ENCODE measurements at places on chromosomes 12 and 14.
A peak's percentile ranks its signal among the peaks of the same experiment; 100 is the strongest.

DNA sequence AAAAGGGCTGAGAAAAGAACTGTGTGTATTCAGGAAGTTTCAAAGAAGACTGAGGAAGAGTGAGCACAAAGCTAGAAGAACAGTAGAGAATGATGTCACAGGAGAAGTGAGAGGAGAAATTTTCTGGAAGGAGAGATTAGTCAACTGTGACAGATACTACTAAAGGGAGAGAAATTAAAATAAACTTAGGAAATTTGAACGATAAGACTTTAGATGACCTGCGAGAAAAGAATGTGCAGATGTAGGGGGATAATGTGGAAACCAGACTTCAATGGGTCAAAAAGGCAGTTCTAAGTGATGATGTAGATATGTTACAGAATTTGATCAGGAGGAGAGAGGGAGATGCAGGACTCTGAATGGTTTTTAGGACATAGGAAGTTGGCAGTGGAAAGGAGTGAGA lies 287.4 kb downstream of the SYT1 start:
- no peak for DNase-seq

DNA sequence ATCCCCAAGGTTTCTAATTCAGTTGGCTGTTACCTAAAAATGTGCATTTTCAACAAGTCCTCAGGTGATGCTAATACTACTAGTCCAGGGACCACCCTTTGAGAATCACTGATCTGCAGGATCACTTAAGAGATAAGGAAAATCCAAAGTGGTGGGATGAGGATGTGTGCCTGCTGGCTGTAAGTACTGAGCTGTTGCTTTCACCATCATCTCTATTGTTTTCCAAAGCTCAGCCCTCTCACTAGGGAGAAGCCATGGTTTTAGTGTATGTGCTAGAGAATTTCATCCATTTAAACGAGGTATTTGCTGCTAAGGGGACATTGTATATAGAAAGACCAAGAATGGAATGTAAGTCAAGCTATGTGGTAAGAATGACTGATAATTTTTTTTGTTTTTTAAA lies 202.3 kb downstream of the KIF21A start:
- DNase-seq, result no peak

GRCh38 chr14:101953151-101953550 lies 11.2 kb upstream of the DYNC1H1 start:
- DNase-seq, result no peak

DNA sequence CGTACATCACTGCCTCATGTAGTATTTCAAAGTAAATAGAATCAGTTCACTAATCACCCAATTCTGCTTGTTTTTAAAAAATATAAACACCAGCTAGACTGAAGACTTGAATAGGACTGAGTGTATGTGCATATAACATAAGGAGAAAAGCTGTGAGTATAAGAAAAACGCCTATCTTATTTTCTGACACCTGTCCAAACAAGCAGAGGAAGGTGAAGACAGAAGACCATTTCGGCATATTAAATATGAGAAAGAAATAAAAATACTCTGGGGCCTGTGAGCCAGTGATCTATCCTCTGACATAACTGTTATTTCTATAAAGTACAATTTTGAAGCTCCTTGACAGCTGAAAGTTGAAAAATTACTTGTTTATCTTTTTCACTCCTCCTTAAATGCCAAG lies 111.3 kb upstream of the EEA1 start:
- no peak for DNase-seq

DNA sequence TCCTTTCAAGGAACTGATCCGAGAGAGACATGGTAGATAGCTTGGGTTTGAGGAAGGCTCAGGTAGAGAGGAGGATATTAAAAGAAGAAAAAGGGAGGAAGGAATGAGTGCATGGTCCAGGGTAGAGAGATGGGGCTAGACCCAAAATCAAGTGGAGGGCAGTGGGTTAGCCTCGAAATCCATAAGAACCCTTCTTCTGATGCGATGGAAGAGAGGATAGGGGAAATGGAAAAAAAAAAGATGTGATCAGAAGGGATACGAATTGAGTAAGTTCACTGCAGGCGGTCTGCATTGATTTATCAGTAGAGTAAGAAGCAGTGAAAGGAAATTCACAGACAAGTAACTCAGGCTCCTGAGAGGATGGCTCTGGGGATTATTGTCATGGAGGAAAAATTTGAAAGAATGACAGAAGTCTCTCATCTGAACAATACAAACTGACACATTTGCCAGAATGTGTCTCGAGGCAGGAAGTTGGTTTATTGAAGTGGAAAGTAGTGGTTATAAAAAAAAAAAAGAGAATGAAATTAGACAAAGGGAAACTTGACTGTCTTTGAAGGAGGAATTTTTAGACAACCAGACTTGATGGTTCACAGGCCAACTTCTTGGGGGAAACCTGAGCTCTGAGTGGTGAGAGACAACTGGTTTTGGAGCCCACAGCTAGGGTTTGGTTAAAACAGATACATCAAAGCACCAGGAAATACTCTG lies 10.2 kb downstream of the PPFIBP1 start:
- no peak for DNase-seq

GRCh38 chr14:65237023-65237814 lies 134.9 kb upstream of the MAX start:
- DNase-seq, result peak; percentile 53

DNA sequence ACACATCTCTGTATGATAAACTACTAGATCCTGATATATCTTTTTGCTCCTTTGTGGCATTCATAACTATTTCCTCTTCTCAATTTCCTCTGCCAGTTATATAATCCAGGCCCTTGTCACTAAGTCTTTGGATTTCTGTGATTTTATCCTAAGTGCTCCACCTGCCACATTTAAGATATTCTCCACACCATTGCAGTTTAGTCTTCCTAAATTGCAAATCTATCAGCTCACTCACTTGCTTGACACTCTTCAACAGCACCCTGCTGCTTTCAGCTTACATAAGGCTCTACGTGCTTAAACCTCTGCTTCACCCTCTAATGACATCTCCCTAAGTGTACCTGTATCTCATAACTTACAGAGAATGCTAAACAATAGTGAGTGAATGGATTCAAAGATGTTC lies 1032.2 kb upstream of the SEL1L start:
- no peak for DNase-seq

DNA sequence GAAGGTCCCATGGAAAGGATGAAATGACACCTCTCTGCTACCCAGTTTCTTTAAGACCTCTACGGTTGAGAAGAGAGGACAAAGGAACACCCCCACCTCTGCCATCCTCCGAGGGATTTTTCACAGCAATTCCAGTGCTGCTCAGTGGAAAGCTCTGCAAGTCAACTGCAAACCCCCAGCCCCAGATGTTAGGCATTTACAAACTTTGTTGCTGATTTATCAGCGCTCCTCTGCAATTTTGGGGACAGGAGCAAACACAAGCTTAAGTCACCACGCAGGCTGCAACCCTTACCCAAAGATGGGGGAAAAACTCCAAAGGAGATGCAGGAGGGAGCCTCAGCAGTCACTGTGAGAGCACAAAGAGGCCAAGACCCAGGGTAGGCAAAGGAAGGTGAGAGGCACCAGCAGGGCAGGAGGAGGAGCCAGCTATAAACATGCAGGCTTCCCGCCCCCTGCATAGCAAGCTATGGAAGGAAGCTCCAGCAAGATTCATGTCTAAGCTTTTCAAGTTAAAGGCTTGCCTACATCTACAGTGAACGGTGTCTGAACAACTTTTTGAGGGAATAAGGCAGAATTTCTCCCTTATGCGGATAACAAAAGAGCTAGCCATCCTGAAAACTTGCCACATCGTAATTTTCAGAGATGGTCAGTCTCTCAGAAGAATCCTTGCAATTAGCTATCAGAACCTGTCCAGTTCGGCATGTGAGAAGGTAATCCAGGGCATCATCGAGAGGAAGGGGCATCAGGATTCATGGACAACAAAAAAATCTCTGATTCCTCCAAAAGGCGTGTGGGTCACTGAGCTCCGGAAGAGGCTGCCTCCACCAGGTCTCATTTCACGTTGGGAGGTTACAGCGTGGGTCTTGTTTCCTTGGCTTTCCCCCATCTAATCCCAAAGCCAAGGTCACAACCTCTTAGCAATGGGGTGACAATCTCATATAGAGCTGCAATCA lies 3.9 kb downstream of the CTDSP2 start:
- no peak for DNase-seq

DNA sequence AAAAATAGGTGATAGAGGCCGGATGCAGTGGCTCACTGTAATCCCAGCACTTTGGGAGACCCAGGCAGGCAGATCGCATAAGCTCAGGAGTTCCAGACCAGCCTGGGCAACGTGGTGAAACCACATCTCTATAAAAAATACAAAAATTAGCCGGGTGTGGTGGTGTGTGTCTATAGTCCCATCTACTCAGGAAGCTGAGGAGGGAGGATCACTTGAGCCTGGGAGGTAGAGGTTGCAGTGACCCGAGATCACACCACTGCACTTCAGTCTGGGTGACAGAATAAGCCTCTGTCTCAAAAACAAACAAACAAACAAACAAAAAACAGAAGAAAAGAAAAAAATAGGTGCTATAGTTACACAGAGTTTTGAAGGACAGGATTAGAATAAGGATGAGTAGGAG lies 142.1 kb downstream of the SAMD4A start:
- no peak for DNase-seq

GRCh38 chr14:24681056-24681455 lies 47.1 kb upstream of the GZMB start:
- DNase-seq, result no peak

DNA sequence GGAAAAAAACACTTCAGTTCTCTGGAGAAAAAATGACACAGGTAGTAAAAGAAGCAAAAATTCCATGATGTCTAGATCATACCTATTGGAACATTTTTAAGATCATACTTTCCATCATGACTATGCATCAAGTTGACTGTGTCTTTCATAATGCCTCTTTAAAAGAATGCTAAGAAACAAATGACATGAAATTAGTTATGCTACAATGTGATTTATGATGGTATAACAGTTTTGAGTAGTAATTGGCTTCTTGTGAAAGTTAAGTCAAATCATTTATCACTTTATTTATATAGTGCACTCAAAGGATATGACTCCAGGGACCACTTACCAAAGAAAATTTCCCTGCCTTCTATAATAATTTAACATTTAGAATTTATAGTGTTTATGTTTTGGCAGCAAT lies 28.5 kb downstream of the RASSF9 start:
- no peak for DNase-seq

- peak; percentile 45 for DNase-seq
These were observed 168.6 kb downstream of the ALX1 start for GRCh38 chr12:85448548-85449139.

GRCh38 chr12:91777268-91777992 lies 368.2 kb downstream of the BTG1 start:
- DNase-seq, result no peak

GRCh38 chr14:69013943-69014782 lies 35.1 kb upstream of the ACTN1 start:
- DNase-seq, result peak; percentile 71

- no peak for DNase-seq
These were observed 111.9 kb downstream of the NTS start for GRCh38 chr12:85985996-85986395.

DNA sequence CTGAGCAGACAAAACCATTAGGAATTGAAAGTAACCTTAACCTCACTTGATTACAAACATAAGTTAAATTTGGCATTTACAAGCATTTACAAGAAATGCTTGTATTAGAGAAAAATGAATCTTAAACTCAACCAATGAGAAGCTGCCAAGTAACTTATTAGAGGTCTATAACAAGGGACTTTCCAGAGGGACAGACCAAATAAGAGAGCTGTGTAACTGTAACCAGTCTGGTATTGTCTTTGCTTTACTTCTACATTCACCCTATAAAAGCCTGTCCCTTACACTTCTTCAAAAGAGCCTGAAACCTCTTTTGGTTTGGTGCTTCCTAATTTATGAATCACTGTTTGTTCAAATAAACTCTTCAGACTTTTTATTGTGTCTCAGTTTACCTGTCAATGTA lies 450.0 kb upstream of the FAR2 start:
- DNase-seq, result no peak

GRCh38 chr12:48924617-48925303 lies 532 bp downstream of the FKBP11 start:
- DNase-seq, result peak; percentile 48

GRCh38 chr14:30223385-30223785 lies 295.7 kb upstream of the PRKD1 start:
- peak; percentile 92 for DNase-seq

DNA sequence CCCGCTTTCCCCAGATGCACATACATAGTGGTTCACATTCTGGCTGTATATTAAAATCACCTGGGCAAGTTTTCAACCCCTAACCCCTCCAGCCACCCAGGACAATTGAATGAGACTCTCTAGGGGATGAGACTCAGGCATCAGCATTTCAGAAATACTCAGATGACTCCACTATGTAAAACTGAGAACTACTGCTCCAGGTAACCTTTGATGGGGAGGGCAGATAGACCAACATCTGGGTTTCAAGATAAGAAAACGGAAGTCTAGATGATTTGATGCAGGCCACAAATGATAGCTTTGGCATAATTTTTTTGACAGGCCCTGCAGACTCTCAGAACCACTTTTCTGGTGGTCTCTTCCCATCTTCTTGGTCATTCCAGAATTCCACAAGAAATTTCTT lies 341.1 kb downstream of the EMP1 start:
- no peak for DNase-seq

DNA sequence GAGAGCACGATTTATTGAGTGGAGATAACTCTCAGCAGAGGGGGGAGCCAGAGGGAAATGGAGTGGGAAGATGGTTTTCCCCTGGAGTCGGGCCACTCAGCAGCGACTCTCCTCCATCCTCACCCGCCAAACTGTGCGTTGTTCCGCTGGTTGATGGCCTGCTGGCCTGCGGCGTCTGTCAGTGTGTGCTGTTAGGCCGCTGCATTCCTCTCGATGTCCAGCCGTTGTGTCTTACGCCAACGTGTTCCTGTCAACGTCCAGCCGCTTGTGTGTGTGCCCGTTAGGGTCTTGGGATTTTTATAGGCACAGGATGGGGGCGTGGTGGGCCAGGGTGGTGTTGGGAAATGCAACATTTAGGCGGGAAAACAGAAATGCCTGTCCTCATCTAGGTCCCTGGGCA lies 69.2 kb downstream of the PTPRQ start:
- DNase-seq, result no peak

DNA sequence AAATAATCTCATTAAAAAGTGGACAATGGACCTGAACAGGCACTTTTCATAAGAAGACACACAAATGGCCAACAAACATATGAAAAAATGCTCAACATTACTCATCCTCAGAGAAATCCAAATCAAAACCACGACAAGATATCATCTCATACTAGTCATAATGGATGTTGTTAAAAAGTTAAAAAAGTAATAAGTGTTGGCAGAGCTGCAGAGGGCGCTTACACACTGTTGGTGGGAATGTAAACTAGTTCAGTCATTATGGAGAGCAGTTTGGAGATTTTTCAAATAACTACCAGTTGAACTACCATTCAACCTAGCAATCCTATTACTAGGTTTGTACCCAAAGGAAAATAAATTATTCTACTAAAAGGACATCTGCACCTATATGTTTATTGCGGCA lies 47.2 kb downstream of the FOXG1 start:
- peak; percentile 3 for DNase-seq

GRCh38 chr14:99596071-99596627 lies 7.9 kb downstream of the CCDC85C start:
- DNase-seq, result no peak

GRCh38 chr12:102167821-102168604 lies 29.6 kb downstream of the PMCH start:
- peak; percentile 25 for DNase-seq

Measured in fibroblast of pulmonary artery (primary cell).